ENCODE measurements at places on chromosomes 7 and 10.

- DNase-seq, result no peak
Measured at GRCh38 chr7:26328498-26329390, 37.1 kb downstream of the SNX10 start.

- DNase-seq, result peak; percentile 80
Measured at GRCh38 chr10:5449823-5450222, 37.5 kb downstream of the NET1 start.

DNA sequence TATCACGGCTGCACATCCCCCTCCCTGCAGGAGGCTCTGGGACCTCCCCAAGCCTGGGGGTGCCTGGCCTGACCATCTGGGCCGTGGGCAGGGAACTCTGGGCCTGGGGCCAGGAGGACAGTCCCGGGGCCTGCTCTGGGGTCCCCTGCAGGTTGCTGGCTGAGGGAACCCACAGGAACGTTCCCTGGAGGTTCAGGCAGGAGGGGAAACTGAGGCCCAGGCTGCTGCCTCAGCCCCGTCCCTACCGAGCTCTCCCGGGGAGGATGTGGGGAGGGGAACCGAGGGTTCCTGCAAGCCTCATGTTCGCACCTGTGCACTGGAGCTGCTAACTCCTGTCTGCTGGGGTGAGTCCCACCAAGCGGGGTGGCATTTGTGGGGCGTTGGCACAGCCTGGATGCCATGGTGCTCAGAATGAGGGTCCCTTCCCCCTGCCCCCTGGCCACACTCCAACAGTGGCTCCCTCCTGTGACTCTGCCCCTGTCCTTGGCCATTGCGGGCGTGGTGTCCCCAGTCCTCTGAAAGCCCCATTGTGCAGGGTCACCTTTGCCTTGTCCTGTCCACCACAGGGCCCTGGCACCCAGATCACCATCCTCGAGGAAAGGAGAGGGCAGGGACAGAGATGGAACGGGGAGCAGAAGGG lies 9.4 kb downstream of the ELFN1 start:
- peak; percentile 25 for DNase-seq

GRCh38 chr7:28410628-28411531 lies 1.4 kb upstream of the CREB5 start:
- peak; percentile 62 for DNase-seq

GRCh38 chr7:44477063-44477830 lies 13.2 kb downstream of the NUDCD3 start:
- peak; percentile 53 for DNase-seq

- no peak for DNase-seq
Measured at GRCh38 chr7:49425277-49425818, 348.1 kb upstream of the VWC2 start.

- no peak for DNase-seq
Measured at GRCh38 chr7:146119002-146119401, 2.4 kb downstream of the CNTNAP2 start.

GRCh38 chr10:69576334-69577011 lies 3.3 kb upstream of the NEUROG3 start:
- no peak for DNase-seq

DNA sequence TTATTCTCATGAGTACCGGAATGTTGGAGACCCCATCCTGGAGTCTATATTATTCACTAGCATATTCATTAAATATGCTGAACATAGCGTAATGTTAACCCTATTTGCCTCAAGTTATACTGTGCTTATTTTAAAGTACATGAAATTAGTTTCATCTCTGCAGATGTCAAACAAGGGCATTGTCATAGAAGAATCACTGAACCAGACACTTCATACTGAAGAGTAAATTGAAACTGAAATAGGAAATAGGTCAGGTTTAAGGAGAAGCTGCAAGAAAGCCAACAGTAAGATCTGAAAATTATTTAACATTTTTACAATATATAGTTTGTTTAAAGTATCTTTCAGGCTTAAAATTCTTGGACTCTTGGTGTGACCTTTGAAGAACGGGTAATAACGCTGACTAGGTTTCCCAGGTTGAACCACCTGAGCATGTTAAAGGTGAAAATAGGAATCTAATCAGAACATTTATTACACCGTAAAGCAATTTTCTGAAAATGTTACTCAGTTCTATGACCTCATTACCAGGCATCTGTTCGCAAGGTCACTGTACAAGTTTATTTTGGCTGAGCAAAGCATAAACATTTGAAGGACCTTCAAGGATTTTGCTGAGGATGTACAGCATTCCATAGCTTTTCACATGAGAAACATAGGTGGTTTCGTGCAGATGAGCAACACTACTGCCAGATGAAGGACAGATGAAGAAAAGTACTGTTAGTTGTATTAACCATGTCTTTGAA lies 82.7 kb downstream of the REEP3 start:
- no peak for DNase-seq

DNA sequence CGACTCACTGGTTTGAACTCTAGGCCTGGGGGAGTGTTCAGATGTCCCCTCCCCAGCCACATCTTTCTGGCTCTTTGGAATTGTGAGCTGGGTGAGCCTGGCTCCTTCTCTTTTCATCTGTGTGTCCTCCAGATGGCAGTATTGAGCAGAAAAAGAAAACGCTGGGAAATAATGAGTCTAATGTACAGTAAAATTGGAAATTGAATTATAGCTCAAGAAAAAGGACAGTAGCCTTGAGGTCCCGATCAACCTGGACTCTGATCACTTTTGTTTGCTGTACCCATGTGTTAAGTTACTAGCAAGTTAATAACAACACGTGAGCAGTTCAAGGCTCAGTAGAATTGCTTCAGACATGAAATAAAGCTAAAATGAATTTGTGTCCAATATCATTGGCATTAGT lies 77.9 kb downstream of the SNX10 start:
- DNase-seq, result no peak

DNA sequence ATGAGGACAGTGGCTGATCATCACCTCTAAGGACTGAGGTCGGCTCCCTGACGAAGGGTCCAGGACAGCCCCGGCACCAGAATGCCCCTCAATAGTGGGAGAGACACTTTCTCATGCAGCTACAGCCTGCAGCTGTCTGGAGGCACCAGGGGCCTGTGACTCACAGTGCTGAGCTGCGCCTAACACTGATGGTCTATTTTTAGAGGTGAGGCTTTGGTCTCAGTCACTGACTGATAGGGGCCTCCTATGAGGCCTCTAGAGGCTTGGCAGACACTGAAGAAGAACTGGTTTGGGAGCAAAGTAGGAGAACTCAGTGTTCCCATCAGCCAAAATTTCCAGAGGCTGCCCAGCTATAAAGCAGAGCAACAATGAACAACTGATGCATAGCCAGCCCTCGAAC lies 130.1 kb downstream of the COBL start:
- no peak for DNase-seq

- DNase-seq, result no peak
Measured at GRCh38 chr7:26186364-26187311, 13.9 kb downstream of the HNRNPA2B1 start.

DNA sequence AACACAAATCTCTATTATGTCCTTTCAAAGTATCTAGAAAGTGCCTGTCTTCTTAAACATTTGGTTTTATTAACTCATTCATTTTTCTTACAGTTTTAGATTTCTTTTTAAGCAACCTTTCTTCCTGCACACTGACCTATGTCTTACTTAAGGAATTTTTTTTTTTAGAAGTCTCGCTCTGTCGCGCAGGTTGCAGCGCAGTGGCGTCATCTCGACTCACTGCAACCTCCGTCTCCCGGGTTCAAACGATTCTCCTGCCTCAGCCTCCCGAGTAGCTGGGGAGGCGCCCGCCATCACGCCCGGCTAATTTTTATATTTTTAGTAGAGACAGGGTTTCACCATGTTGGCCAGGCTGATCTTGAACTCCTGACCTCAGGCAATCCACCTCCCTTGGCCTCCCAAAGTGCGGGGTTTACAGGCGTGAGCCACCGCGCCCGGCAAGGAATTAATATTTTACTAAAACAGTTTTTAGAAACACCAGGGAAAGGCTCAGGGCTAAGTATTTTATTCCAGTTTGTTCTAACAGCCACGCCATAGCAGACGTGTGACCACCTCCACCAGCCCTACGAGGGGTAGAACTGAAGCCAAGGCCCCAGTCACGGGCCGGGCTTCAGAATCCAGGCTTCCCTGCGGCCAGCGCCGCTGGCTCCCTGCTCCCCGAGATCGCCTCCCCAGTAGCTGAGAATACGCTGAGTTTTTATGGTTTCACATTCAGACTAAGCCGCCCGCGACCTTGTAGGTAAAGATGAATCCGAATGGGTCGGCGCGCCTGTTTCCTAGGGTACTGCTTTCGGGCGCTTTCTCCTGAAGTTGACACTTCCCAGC lies 941 bp upstream of the LUC7L2 start:
- no peak for DNase-seq

- no peak for DNase-seq
Measured at GRCh38 chr7:156829669-156830336, 63.2 kb downstream of the LMBR1 start.

DNA sequence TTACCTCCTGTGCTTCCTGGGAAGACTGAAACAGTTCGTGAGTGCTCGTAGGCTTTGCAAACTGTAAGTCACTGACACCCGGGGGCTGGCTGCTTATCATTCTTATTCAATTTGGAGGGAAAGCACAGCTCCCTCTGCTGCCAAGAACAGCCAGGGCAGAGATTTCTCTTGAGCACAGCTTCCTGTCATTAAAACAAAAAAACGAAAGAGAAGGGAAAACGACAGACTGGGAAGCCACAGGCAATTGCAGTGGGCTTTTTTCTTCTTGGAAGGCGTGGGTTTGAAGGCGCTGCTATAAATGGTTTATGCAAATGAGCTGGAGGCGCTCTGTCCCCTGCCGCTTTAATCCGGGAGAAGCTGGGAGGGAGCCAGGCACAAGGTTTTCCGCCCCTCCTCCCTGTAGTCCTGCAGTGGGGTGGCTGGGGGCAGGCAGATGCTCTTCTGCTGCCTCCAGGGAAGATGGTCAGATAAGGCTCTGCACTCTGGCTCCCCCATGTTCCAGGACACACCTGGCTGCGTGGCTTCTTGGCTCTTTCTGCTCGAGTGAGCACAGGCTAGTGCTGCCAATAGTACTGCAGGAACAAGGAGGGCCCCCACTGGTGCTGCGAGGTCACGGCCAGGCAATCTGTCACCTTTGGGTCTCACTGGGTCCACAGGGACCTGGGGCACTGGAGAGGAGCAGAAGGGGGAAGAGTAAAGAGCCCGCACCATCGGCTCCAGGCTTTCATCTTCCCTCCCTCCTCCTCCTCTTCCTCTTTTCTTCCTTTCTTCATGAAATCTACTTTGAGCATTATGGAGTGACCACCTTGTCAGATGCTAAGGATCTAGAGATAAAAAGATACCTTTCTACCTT lies 49.5 kb downstream of the NEURL1 start:
- peak; percentile 55 for DNase-seq

DNA sequence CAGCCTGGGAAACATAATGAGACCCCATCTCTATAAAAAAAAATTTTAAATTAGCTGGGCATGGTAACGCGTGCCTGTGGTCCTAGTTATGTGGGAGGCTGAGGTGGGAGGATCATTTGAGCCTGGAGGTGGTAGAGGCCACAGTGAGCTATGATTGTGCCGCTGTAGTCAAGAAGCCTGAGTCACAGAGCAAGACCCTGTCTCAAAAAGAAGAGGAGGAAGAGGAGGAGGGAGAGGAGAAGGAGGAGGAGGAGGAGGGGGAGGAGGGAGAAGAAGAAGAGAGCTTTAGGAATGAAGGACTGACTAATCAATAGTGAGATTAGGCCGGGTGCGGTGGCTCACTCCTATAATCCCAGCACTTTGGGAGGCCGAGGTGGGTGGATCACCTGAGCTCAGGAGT lies 111.8 kb upstream of the KMT2E start:
- no peak for DNase-seq

DNA sequence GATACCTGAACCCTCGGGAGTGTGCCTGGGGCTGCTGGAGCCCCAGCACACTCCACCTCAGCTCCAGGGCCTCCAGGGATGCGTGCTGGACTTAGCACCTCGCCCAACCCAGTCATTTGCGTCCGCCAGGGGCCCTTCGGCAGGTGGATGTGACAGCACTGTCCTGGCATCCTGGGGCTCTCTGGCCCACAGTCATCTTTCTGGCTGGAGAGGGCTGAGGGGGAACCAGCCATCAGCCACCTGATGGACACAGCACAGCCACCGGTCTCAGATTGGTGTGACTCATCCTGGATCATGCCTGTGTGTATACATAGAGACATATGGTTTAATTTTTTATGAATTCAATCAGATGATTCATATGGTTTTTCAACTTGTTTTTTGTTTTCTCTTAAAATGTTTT lies 11.1 kb downstream of the ZNF775 start:
- DNase-seq, result no peak

DNA sequence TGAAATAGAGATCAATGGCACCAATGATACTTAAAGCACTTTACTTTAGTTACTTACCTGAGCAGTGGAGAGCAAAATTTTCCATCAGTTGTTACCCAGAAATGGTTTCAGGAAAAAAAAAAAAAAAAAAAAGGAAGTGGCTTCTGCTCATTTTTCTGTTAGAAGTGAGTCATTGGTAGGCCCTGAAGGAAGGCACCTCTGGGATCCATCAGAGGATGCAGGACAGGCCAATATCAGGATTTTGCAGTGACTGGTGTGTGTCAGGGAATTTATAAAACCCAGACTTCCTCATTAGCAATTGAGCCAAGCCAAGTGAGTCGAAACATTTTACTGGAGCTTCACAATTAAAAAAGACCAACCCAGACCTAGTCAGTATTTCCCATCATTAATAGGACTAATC lies 2.3 kb upstream of the SMIM30 start:
- DNase-seq, result no peak

- no peak for DNase-seq
Measured at GRCh38 chr7:1705856-1706255, 35.8 kb downstream of the ELFN1 start.

DNA sequence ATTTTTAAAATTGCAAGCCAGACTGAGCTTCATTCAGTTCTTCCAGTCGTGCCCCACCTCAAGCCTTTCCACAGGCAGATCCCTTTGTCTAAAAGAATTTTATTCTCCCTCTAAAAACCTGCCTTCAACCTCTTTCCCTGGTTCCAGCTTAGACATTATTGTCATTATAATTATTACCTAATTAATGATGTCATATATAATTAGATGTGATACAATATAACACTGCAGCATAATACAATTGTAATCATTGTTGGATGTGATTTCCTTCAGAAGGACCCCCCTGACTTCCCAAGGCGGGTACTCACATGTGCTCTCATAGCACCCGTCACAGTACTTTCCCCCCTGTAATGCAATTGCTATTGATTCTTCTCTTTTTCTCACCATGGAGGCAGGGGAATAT lies 88.6 kb downstream of the GPAM start:
- no peak for DNase-seq

GRCh38 chr10:32350811-32351350 lies 3.9 kb upstream of the EPC1 start:
- DNase-seq, result no peak

- no peak for DNase-seq
Measured at GRCh38 chr7:45343746-45344145, 186.2 kb downstream of the RAMP3 start.

DNA sequence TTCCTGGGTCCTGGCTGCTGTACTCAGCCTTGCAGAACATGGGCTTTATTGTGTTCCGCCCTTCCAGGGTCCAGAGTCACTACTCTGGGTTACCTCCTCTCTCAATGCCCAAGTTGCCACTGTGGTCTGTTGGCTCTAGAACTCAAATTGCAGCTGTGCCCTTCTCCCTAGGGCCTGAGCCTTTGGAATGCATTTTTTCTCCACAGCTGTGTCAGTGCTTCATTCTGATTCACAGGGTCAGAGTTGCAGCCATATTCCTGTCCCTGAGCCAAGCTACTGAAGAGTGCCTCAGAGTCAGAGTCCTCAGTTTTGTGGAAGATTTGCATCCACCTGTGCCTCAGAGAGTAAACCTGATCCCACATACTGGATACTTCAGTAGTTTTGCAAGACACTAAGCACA lies 167.5 kb downstream of the ITGB1 start:
- DNase-seq, result no peak
